Forelimb muscle (tissue), 1 donor: ENCODE measurements at places on chromosomes 13 and 19.

DNA sequence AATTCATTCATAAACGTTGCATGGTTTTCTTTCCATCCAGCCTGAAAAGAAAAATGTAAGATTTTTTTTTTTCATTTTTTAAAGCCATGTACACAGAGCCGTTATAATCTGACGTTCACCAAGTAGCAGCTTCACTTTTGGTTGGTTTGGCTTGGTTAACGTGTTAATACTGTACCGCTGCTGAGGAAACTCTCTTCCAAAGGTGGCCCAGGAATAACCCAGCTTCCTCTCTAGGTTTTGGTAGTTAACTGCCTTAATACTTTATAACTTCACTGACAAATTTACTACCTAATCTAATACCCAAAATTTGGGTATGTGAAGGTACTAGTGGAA, 1.7 kb downstream of the INTS6 start:
- no peak for DNase-seq

GRCh38 chr19:4993683-4994082, 24.8 kb downstream of the KDM4B start:
- DNase-seq: no peak

DNA sequence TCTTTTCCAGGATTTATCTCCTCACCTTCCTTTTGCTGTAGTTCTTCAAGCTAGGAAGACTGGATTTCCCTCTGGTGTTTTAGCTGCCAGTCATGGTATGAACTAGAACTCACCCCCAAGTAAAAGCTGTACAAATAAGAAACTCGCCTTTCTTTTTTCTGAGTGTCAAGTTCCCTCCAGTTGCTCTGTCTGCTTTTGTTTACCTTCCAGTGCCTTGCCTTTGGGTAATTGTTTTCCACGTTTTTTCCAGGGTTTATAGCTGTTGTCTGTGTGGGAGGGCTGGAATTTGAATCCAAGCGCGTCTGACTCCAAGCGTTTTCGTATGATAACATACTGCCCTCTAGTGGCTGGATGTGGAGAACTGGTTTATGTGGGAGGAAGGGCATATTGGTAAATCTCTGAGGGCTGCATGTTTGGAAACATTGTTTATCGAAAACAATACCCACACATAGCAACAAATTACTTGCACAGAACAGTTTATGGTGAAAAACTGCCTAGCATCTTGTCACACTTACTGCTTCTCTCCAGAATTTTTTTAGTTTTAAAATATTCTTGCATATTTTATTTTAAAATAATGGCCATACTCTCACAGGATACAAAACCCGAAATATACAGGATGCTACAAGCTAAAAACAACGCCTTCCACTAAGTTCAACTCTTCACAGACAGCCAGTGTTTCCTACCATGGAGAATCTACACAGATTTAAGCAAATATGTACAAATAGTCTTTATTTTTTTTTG, 19.2 kb downstream of the RCN3 start:
- DNase-seq: peak; percentile 92

DNA sequence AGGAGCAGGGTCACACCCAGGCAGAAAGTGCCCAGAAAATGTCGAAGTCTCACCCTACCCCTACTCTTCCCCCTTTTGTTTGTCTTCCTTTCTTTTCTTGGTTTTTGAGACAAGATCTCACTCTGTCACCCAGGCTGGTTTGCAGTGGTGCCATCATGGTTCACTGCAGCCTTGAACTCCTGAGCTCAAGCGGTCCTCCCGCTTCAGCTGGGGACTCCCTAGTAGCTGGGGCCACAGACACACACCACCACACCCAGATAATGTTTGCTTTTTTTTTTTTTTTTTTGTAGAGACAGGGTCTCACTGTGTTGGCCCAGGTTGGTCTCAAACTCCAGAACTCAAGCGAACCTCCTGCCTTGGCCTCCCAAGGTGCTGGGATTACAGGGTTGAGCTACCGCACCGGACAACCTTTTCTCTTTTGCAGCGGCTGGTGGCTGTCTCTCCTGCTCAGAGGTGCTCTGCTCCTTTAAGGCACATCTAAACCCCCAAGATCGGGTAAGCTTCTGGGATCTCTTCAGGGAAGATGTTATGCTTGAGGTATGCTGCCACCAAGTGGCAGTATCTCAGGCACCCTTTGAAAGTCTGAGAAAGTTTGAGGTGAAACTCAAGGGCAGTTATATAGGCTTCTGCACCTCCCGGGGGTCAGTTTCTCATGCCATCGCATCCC, 22.4 kb upstream of the EBI3 start:
- no peak for DNase-seq

GRCh38 chr13:111526922-111527321, 206.5 kb downstream of the TEX29 start:
- no peak for DNase-seq

- DNase-seq: no peak
Observed at GRCh38 chr19:572743-573518, 535 bp downstream of the BSG start.
